ENCODE measurements at places on chromosomes 12 and 14.

DNA sequence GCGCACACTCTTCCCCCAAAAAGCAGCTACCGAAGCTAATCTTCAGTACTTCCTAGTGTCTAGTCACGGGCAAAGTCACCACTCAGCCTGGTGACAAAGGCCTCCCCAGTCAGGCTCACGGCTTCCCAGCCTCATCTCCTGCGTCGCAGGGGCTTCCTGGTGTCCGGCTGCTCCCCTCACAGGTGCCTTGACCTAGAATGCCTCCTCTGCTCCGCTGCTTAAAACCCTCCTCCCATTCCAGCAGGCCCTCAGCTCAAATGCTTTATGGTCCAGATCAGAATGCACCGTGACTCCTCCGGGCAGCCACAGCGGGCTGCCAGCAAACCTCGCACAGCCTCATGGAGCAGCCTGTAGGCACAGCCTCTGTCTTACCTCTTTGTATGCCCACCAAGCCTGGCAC is 53.1 kb downstream of the PRIMA1 start:
- no peak for DNase-seq

GRCh38 chr12:119691202-119691810 is 23.4 kb downstream of the PRKAB1 start:
- no peak for DNase-seq

- DNase-seq: no peak
Observed at GRCh38 chr12:48917857-48918537, 7.3 kb downstream of the FKBP11 start.

DNA sequence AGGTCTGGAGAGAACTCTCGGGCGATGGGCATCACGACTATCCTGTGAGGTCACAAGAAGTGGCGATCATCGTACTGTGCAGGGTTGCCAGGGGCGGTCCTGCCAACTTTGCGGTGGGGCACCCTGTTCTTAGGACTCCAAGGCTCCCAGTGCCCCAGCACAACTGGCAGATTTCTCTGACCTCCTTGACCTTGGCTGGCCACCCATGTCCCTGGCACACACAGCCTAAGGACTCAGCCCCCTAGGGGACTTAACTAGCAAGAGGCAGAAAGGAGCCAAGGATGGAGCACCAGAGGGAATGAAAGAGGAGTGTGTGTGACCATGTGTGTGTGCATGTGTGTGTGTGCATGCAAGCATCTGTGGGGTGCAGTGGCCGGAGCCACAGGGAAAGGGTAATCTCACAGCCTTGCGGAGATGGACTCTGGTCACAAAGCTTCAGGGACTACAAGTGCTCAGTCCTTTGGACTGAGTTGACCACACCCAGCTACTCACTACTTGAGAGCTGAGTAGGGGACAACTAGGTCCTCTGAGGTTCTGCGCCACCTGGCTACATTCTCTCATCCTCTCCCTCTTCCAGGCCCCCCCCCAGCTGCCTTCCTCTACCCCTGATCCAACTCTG is 13.7 kb downstream of the SLC48A1 start:
- DNase-seq: no peak

DNA sequence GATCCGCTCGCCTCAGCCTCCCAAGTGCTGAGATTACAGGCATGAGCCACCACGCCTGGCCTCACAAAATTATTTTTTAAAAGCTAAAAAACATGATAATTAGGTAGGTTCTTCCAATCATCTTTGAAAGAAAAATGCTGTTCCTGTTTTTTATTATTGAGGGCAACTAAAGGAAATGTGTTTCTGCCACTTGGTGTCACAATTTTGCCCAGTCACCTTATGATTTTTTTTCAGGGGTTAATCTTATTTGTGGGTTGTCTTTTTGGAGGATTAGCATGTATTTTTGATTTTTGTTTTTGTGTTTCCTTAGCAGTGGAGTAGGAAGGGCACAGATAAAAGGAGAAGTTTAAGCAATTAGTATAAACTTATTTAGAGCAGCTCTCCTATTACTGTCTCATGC is 79.8 kb downstream of the PRORP start:
- no peak for DNase-seq

DNA sequence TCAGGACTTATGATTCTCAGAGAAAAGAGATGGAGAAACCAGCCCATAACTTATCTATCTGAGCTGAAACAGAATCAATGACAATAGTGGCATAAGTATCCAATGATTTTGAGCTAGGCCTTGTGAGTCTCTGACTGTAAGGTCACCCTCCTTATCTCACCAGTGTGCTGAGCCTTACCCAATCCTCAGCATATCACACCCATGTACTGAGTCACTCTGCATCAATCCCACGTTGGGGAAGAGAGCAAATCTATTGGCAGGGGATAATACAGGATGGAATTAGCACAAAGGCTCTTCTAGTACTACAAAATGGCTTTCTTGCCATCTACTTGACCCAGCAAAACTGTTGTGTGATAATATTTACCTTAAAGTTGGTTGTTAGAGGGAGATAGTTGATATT is 997.8 kb downstream of the NRXN3 start:
- no peak for DNase-seq

- no peak for DNase-seq
Observed at GRCh38 chr12:6158255-6158654, 33.8 kb upstream of the VWF start.

DNA sequence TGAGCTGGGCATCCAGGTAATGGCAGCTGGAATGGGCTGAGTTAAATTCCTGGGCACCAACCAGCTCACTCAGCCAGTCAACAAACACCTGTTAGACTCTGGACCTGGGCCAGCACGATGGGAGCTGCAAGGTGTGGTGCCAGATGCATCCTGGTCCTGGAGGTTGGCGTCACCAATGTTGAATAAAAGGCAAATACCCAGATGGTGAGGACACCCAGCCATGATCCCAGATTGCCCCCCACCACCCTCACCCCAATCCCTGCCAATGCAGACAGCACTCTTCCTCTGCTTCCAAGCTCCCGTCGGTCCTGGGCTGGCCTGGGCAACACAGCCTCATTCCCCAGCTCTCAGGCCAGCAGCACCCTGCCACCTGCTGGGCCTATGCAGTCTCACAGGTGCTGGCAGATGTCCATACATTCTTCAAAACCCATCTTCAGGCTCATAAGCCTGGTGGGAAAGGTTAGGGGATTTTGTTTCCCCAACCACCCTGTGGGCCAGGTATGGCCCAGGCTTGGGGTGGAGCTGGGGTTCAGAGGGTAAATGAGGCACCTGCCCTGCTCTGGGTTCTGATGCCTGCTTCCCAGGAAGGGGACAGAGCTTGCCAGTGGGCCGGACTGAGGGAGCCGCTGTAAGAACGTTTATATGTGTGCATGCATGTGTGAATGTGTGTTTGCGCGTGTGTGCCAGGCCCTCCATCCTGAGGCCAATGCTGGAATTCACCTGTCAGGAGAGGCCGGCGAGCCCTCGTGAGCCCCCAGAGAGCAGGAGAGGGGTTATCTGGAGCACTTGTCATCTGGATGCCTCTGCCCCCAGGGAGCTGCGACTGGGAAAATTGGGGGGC is 58.0 kb downstream of the LGMN start:
- peak; percentile 95 for DNase-seq

- DNase-seq: no peak
Observed at GRCh38 chr12:114457620-114458019, 51.7 kb upstream of the TBX5 start.

DNA sequence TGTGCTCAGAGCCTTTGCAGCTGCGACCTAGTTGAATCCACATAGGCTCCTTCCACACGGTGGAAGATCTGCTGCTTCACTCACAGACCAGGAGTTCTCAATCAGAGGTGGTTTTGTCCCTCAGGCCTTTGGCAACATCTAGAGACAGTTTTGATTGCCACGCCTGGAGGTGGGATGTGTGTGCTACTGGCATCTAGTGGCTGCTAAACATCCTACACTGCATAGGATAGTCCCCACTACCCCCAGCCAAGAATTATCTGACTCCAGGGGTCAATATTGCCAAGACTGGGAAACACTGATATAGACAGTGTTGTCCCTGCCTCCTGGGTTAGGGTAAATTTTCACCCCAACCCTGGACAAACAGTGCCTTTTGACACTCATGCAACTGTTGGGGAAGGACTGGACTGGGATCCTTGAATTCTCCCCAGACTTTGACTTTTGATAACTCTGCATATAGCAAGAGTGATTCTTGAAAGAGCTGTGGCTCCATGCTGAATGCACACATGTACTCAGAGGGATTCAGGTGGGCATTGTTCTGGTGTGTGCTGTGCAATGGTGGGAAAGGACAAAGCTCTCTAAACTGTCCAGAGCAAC is 39.8 kb downstream of the BAZ2A start:
- DNase-seq: peak; percentile 8

DNA sequence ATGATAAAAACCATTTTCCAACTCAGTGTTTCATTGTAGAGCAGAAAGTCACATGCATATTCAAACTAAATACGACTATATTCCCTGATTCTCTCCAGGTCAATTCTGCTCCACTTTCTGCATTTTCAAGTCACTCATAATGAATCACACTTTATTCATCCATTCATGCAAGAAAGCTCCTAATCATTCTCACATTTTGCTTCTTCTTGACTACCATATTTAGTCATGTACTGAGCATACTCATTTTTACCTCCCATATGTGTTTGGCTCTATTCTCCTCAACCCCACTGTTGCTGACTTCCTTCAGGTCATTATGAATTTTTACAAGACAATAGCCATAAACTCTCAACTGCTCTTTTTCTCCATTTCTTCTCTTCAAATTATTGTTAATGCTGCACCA is 43.4 kb upstream of the PIK3C2G start:
- DNase-seq: no peak

DNA sequence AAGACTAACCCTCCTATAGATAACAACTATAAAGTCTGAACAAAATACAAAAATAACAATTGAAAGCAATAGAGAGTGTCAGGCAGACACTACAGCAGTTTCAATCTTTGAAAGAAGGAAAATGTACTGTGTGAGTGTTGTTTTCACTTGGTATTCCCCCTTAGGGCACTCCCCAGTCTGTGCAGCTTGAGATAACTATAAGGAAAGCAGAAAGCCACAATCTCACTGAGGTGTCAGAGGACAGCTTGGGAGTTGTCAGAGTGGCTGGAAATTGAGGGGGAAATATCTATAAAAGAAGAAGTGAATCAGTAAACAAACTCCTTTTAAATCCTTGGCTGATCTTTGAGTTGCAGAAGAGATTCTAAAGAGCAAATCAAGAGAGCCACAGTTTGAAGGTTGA is 364.8 kb downstream of the NELL2 start:
- DNase-seq: no peak

DNA sequence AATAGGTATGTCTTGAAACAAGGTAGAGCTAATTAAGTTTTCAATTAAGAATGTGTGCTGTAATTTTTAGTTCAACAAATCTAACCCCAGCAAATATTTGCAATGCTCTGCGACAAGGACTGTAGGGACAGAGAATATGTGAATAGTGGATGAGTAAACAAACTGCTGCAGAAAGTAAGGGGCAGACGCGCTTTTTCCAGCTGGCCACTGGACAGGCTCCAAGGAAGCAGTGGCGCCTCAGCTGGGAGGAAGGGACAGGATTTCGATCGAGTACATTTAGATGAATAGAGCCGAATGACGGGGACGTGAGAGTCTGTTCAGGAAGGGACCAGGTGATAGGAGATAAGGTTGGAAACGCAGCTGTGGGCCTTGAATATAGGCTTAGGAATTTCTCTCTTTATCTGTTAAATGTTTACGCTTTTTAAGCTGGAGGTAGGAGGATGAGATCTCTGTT is 69.3 kb downstream of the ELK3 start:
- no peak for DNase-seq

DNA sequence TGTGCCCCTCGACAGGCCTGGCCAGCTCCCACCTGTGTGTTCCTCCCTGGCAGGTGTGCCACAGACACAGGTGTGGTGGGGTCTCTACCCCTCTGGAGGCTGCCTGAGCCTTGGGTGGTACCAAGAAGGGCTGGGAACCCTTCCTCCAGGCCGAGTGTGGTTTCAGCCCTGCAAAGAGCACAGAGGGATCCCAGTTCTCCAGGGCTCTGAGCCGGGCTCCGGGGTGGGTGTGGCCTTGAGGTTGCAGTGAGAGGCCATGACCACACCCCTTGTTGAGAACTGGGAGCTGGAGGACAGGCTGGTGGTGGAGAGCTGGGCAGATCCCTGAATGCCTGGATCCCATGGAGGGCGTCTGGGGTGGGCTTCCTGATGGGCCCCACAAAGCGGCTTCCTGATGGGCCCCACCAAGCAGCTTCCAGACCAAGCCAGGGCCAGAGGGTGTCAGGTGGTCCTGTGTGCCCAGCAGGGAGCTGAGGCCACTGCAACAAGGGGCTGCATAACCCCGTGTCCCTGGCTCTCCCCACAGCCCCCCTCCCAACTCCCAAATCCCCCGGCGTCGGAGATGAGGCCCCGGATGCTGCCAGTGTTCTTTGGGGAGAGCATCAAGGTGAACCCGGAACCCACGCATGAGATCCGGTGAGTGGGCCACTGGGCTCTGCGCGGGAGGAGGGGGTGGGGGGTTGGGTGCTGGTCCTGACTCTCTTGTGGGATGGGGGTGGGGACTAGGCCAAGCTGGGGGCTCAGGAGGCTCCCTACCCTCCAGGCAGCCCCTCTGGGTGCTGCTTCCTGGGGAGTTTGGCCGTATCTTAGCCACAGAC is 16.6 kb downstream of the RFLNA start:
- no peak for DNase-seq

DNA sequence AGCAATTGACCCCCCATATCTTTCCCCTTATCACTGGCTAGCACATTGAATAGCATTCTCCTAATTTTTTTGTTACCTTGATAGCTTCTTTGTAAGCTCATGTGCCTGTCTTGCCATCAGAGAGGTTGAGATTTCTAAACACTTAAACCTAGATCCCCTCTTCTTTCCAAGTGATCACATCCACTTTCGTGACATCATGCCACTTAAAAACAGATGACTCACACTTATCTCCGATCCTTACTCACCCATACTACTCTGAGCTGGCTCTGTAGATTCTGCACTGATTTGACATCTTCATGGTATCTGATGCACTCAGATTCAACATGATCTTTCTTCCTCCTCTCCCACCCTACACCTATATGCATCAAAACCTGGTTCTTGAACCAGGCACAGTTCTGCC is 10.5 kb downstream of the GPR137C start:
- no peak for DNase-seq

- no peak for DNase-seq
Observed at GRCh38 chr14:22387776-22388241, 201.2 kb downstream of the DAD1 start.

DNA sequence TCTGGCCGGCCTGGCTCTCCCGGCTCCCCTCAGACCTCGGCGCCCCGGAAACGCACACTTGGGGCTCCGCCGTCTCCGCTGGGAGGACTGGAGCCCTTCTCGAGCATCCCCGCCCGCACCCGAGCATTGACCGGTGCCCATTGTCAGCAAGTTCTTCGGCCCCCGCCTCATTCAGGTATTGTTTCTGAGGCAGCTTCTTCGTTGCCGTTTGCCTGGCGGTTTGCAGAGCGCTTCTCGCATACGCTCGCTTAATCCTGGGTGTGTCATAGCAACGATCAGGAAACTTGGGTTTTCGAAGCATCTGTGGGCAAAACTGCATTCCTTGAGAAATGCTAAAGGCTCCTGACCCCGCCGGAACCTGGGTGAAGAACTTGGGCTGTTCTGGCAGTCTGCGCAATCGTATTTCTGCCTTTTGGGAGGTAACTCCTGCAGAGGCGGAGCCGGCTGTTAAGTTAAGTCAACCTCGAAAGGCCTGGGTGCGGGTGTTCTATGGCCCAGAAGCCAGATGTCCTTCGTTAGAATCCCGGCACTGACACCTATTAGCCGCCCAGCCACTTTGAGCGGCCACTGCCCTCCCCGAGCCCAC is 518 bp downstream of the GSKIP start:
- peak; percentile 38 for DNase-seq

GRCh38 chr14:79502136-79502750 is 709.1 kb downstream of the DIO2 start:
- DNase-seq: no peak
